ENCODE measurements at places on chromosomes 16 and 17.
A peak's percentile ranks its signal among the peaks of the same experiment; 100 is the strongest.

- no peak for DNase-seq
Observed at GRCh38 chr16:73231944-73232554, 184.1 kb upstream of the ZFHX3 start.

GRCh38 chr16:73154063-73154870 lies 106.3 kb upstream of the ZFHX3 start:
- DNase-seq: peak; percentile 96

DNA sequence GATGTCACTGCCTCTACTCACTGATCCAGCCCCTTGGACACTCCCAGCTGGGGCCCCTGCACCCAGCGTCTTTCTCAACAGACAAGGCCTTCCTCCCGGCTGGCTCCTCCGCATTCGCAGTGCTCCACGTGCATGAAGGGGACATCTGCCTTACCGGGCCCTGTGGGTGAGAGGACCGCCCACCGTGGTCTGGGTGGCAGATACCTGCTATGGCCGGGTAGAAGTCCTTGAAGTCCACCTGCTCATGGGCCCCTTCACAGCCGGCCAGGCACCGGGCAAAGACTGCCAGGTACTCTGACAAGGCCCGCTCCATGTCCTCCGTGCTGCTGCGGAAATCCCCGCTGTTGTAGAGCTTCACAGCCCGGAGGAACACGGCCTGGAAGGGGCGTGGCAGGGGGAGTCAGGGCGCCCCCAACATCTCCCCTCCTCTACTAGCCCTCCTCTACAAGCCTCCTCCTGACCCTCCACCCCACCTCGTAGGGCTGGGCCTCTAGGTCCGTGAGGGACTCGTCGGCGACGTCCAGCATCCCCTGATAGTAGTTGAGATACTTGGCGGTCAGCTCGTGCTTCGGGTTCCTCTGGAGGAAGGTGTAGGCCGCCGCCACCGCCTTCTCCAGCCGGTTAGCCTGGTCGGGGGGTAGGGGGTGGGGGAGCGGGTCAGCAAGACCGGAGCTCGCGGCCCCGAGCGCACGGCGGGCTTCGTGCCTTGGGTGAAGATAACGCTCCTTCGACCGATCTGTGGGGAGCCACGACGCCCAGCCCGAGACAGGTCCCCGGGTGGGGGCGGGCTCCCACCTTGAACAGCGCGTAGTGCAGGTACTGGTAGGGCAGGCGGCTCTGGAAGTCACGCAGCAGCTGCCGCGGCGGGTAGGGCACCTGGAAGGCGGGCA lies 845 bp downstream of the P3H4 start:
- no peak for DNase-seq

DNA sequence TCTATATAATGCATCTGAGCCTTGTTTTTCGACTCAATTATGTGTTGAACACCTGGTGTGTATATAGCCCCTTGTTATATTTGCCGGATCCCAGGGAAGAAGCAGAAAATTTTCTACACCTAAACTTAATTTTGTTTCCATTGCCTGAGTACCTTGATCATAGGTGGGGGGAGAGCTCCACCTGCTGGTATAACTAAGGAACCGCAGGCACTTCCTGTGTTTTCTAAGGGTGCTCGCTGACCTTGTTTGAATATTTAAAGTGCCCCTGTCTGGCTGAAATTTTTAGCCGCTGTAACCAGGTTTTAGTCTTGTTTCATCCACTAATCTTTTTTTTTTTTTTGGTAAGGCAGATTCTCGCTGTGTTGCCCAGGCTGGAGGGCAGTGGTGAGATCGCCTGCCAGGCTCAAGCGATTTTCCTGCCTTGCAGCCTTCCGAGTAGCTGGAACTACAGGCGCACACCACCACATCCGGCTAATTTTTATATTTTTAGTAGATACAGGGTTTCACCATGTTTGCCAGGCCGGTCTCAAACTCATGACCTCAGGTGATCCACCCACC lies 6.5 kb upstream of the NUBP1 start:
- DNase-seq: peak; percentile 44

DNA sequence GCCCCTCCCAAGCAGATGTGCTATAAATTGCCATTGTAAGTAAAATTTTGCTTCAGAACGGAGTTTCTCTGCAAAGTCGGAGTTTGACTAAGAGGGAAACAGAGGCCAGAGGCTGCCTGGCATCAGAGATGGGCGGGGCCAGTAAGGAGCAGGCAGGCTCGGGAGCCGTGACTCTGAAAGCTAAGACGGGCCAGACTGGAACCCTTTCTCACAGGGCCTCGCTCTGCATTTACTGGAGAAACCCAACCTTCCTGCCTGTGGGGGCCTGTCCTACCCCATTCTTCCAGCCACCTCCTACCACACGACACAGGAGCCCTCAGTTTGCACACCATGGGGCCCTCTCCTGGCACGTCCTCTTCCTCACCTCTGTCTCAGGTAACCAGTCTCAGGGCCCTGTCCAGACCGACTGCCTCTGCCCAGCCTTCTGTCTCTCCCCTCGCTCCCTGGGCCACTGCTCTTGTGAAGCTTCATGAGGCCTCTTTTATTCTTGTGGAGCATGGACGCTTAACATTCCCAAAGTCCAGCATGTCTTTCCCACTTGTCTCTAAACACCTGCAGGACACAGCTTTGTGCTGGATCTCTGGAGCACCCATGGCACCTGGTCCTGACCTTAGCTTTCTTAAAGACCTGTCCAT lies 48.4 kb upstream of the ACSF3 start:
- no peak for DNase-seq

DNA sequence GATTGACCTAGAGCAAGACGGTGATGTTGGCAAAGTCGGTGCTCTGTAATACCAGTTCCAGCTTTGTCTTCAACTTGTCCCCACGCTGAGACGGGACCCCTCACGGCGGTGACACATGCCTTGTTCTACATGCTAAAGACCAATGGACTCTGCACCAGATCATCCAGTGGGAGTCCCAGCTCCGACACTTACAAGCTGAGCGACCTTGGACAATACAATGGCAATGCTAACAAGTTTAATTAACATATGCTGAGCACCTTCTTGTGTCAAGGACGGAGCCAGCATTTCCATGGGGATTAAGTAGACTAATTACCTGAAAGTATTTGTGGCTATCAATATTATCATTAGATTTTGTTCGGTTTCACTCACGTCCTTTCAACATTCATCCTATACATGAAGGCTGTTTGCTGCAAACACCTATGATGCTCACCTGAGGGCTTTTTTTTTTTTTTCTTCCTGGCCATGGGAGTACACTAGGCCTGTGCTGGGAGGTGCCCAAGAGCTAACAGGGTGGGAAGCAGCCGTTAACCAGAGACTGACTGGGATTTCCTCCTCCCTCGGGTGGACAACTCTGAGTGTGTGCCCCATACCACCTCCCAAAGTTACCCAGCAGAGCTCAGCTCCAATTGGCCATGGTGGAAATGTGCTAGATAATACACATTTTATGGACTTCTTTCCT lies 308.6 kb upstream of the ZFHX3 start:
- no peak for DNase-seq

- no peak for DNase-seq
Observed at GRCh38 chr17:19728084-19728495, 11.7 kb upstream of the SLC47A2 start.

GRCh38 chr17:35991075-35991474 lies 4.5 kb upstream of the CCL14 start:
- DNase-seq: no peak

GRCh38 chr17:77314601-77315000 lies 173.8 kb downstream of the SEC14L1 start:
- no peak for DNase-seq

DNA sequence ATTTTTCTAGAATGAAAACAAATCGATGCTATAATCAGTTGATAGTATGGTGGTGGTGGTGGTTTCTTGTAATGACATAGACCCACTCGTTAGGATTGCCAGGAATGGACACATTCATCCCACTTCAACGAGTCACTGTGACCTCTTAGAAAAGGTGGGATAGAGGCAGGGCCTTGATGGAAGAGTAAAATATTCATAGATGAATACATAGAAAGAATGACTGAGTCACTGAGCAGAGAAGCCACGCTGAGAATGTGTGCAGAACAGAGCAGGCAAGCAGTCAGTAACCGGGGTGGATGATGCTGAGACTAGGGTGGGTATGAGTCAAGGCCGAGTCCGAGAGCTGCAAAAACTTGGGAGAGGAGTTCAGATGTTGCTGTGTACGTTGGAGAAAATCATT lies 129.9 kb downstream of the PITPNC1 start:
- no peak for DNase-seq

DNA sequence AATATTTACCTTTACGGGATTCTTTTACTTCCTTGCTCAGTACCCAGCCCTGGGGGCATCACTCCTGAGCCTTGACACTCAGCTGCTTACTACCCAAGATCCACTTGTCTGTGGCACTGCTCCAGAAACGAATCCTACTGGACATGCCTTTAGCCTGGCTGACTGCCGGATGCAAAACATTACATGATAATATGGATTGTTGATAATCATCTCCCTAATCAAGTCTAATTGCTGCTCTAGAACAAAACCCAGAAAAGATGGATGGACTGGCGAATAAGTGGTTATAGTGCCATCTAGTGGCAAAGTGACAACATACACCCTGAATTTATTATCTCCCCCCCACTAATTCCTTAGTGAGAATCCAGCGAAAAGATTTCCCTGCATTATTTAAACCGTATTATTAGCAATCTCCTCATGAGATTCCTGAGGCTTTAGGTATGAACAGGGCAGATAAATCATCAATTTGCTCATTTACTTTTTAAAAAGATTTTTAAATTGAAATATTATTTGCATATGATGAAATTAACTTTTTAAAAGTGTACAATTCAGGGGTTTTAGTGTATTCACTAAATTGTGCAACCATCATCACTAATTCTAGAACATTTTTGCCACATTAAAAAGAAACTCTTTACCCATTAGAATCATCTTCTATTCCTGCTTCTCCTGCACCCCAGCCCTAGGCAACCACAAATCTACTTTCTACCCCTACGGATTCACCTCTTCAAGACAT lies 61.6 kb downstream of the RGS9 start:
- peak; percentile 31 for DNase-seq

All from CMK (cell line).